ENCODE measurements at places on chromosomes 1 and 21. TPM values are rescaled to one million over a fixed set of nuclear protein-coding genes. Genes with fewer than 3 reads are reported as not detected.

- DNase-seq, result no peak
Observed at GRCh38 chr1:48969971-48970370, 193.3 kb upstream of the BEND5 start.

DNA sequence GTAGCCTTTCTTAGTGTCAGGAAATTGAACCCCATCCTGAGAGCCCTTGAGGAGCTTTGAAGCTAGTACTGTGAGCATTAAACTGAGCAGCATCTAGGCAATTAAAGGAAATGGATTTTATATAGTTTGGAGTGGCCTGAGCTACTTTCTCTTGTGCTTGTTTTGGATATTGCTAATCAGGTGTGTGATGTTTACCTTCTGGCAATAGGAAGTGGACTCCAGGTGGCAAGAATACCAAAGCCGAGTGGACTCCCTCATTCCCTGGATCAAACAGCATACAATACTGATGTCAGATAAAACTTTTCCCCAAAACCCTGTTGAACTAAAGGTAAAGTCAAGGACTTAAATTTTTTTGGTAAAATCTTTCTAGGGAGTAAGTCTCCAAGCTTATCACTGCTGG is 79.4 kb downstream of the MACF1 start:
- DNase-seq, result no peak

DNA sequence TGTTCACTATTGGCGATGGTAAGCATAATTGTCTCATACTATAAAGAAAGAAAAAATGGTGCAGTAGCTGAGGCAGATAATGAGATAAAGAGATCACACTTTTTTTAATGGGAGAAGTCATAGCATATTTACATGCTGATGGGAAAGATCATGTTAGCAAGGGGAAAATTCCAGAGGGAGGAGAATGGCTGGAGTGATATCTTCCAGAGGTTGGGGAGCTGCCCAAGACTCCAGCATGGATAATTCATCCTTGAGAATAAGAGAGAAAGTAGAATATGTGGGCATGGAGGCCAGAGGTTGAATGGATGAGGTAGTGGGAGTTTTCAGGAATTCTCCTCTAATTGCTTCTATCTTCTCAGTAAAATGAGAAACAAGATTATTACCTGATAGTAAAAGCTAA is 45.8 kb upstream of the RGS1 start:
- no peak for DNase-seq

- DNase-seq, result no peak
Observed at GRCh38 chr21:17903929-17904639, 84.9 kb upstream of the C21orf91 start.

DNA sequence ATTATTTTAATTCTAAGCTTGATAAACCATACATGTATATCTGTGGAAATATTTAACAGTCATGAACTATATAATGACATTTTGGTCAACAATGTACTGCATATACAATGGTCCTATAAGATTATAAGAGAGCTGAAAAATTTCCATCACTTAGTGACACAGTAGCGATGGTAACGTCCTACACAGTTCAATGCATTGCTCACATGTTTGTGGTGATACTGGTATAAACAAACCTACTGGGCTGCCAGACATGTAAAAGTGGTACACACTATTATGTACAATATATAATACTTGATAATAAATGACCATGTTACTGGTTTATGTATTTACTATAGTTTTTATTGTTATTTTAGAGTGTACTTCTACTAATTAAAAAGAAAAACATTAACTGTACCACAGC is 841.9 kb downstream of the LTN1 start:
- no peak for DNase-seq

- no peak for DNase-seq
Observed at GRCh38 chr1:208686592-208686991, 442.4 kb upstream of the PLXNA2 start.

DNA sequence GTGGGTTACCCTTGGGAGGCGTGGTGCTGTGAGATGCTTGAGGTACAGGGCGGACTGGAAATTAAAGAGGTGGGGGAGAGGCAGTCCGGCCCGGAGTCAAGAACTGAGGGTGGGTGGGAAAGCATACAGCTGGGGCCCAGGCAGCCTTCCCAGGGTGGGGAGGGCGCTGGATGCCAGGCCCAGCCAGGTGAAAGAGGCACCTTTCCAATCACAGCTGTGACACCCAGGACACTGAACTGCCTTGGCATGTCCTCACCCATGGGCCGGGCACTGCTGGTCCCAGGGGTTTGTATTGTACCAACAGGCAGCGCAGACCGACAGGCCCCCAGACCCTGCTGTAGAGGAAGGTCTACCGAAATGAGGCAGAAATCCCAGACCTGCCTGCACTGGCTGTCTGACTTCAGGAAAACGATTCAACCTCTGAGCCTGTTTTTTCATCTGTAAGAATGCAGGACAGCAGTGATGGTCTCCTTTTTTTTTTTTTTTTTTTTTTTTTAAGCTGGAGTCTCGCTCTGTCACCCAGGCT is 9.1 kb downstream of the SLC30A2 start:
- DNase-seq, result no peak

DNA sequence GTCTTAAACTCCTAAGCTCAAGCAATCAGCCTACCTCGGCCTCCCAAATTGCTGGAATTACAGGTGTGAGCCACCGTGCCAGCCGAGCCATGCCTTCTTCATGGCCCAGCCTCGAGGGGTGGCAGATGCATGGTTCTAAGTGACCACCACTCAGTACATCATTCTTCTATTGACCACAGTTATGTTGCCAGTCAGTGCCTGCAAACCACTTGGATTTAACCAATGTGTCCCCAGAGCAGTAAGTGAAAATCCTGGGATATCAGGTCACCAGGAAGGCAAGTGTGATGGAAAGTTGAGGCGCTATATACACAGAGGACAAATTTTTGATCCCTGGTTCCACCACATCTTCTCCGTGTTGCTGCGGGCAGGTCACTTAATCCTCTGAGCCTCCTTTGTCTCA is 37.0 kb upstream of the RD3 start:
- DNase-seq, result no peak

GRCh38 chr1:85303440-85304162 is 27.2 kb upstream of the BCL10 start:
- DNase-seq, result no peak

DNA sequence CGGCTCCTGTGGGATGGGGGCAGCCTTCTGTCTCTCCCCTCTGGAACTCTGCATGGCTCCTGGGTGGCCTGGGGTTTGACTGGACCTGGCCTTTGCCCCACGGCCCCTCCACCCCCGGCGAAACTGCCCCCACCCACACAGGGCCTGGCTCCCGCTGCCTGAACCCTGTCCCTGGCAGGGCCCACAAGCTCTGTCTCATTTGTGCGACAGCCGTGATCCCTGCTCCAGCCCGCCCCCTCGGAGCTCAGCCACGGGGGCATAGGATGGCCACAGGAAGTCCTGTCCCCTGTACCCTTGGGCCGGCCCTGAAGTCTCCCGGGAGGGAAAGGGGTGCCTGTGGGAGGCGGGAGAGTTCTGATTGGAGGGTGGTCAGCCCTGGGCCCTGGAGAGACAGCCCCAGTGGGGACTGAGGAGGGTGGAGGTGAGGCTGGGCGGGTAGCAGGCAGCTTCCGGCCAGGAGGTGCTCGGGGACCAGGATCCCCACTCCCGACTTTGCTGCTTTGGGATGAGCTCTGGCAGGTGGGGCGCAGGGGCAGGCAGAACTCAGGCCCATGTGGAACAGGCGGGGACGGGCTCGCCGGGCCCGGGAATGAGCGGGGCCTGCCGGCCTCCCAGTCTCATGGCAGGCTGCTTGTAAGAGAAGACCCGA is 45.1 kb downstream of the SLX9 start:
- DNase-seq, result no peak

RYR2 gene
- total RNA-seq, result 16.8 TPM

DNA sequence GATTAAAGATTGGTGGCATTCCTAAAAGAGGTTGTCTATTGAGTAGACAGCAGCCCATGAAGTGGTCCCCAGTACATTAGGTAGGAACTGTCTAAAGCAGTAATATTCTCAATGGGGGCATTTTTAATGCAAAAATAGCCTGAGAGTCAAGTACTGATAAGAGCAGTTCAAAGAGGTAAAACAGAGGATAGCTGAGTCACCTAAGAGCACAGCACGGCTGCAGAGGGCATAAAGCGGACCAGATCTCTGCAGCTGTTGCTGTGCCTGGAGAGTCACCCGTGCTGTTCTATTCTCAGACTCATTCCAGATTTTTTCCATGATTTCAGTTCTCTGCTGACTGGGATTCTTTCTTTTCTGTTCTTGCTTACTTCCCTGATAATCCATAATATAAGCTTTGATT is 313.2 kb downstream of the OLFM3 start:
- no peak for DNase-seq

PLD5 gene
- 0.58 TPM for total RNA-seq

TBX19 gene
- 1.1 TPM for total RNA-seq

DNA sequence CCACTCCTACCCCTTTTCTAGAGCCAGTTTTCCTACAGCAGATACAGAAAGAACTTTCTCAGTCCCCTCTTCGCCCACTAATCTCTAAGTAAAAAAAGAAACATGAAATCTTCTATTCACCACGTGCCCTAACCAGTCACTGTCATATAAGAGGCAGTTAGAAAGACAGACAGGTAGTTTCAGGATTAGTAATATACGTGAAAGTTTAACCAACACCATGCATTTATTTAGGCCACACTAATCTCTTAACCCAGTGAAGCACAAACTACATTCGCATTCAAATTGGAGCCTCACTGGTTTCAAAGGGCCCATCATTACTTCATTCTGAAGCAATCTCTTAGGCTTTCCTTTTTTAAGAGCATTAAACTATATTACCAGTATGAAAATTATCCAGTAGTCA is 10.1 kb downstream of the GPATCH2 start:
- no peak for DNase-seq

GRCh38 chr21:14603202-14603601 is 57.1 kb upstream of the SAMSN1 start:
- DNase-seq, result no peak

DNA sequence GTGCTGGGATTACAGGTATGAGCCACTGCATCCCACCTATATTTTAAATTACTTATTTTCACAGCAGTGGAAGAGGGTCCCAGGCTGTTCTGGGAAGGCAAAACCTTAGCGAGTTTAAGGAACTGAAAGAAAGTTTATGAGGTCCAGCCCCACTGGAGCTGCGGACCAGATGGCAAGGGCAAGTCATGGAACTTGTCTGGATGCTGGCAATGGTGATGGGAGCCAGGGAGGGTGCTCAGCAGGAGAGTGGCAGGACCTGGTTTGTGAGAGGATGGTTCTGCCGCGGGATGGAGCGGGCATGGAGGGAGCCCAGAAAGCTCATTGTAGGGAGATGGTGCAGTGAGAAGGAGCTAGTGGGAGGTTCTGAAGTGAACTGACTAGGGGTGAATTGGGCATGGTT is 50.6 kb upstream of the SLC45A1 start:
- DNase-seq, result no peak

GRCh38 chr1:202562444-202563060 is 147.7 kb downstream of the SYT2 start:
- DNase-seq, result no peak

GRCh38 chr1:116881879-116882520 is 27.7 kb upstream of the PTGFRN start:
- DNase-seq, result no peak

GRCh38 chr1:169890761-169891538 is 2.7 kb downstream of the SCYL3 start:
- peak; percentile 71 for DNase-seq

GRCh38 chr21:43275421-43276211 is 106.8 kb downstream of the CRYAA start:
- DNase-seq, result no peak

TRIM17 gene
- 1.9 TPM for total RNA-seq

SDHB gene
- 84.1 TPM for total RNA-seq

DNA sequence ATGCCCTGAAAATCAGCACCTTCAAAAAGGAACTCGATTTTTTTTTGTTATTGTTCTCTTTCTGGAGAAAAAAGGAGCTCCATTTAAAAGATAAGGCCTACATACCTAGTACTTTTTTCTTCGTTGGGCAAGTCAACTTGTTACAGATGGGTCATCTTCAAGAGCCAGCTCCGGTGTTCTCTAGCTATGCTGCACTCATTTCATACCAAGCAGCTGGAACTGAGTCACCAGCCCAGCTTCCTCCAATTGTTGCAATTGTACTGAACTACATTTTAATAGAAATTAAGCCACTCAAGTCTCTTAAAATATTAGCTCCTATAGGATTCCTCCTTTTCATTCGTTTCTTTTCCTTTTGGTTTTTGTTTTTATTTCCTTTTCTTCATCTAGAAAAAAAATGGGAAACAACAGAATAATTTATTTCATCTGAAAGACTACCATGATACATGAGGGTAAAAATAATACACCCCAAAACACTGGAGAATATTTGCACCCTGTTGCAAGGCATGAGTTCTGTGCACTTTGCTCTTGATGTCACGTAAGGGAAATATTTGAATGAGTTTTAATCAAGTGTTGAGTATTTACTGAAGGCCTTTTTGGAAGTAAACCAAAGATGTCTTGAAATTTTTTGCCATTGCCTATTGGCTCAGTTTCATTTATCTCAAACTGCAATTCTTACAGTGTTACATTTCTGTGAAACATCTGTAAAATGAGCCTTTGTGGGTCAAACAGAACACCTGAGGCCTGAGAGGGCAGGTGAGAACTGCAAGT is 60.5 kb downstream of the CLIC4 start:
- DNase-seq, result no peak

CAP1 gene
- 154 TPM for total RNA-seq

COP1 gene
- total RNA-seq, result 88.2 TPM

FCMR gene
- total RNA-seq, result 0.95 TPM

- no peak for DNase-seq
Observed at GRCh38 chr1:200095057-200095577, 67.6 kb downstream of the NR5A2 start.

SYT11 gene
- total RNA-seq, result 36.4 TPM

DNA sequence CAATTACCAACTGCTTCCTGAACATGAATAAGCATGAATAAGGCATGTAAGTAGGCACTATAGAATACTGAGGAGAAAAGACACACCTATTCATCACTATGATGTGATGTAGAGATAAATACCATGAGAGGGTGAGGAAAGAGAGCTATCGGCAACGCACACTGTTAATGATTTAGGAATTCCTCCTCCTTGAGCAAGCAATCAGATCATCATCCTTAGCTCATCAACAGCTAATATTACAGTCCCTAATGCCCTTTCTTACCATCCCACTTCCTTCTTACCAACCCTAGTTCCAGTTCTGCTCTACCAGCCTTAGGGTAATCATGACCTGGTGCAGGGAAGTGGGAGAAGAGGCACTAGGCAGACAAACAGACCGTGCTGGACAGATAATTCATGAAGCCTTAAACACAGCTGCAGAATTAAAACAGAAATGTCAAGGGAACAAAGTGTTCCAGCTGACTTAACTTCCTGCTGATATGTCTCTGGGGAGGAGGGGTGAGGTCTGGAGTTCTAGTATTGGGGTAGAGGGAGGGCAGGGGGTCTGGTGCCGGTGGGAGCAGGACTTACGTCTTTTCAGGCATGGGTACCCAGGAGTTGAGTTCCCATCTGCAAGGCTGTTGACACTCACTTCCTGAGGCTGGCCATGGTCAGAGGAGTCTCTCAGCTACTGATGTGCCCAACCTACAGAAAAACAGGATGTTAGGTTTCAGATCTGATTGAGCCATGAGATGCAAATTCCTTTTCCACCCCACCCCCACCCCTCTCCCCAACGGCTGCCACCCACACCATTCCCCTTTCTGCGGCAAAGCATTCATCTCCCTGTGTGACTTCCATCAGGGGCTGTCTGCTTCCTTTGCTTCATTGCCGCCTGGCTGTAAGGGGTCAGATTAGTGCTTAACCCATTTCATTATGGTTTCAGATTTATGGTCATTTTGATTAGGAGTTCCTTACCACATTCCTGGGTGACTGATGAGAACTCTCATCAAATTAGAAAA is 12.6 kb upstream of the RCSD1 start:
- DNase-seq, result no peak

USH2A gene
- 0.16 TPM for total RNA-seq
